ENCODE measurements at places on chromosomes 12 and 14. TPM values are rescaled to one million over a fixed set of nuclear protein-coding genes. Genes with fewer than 3 reads are reported as not detected.

- no peak for DNase-seq
Measured at GRCh38 chr14:92473969-92474535, 39.5 kb upstream of the RIN3 start.

DNA sequence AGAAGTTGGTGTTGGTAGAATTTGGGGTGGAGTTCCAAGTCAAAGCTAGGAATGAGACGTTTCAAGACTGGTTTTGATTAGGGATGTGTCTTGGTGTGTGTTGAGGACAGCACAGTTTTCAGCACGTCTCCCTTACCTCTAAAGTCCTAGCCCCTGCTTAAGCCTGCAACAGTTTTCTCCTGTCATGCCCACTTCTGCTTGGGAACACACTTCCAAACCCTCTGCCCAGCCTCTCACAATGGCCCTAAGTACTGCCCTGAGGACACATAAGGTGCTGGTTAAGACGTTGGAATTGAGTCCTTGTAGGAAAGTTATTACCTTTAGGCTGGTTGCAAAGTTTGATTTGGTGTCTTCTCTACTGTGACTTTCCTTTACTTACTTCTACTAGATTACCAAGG, 710 bp upstream of the BMAL2 start:
- DNase-seq: no peak

DNA sequence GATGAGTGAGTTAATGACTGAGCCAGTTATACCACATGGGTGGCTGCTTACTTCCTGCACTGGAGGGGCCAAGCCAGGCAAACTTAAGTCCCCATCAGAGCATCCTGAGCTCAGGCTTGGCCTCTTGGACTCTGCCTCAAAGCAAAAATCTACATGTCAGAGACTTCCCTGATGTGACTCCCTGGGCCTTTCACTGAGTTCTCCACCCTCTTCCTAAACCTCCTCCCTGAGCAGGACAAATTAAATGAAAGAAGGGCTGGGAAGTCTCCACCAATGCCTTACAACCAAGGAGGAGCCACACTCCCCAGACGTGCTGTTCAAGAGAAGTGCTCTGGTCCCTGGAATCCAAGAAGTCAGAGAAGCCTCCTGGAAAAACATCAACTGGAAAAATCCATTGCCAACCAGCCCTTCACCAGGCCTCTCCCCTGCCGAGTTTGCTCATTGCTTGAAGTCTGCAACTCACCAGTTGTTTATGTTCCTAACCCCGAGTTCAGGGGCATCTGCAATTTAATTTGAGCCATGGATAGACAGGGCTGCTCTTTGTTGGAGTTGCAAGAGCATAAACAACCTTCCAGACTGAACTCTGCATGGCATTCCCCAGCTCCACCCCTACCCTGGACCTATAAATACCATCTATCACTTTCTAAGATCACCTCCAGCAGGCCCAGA, 160.5 kb downstream of the ANO2 start:
- no peak for DNase-seq

The KRT6B gene
- total RNA-seq: not detected

The PZP gene
- total RNA-seq: not detected

The TEX52 gene
- total RNA-seq: not detected

The SLCO1B3 gene
- total RNA-seq: not detected

The TAS2R31 gene
- total RNA-seq: 1.4 TPM

The CDK17 gene
- 82.3 TPM for total RNA-seq
